IPS-NIHi11 (cell line): ENCODE measurements at places on chromosomes 16 and 17.

DNA sequence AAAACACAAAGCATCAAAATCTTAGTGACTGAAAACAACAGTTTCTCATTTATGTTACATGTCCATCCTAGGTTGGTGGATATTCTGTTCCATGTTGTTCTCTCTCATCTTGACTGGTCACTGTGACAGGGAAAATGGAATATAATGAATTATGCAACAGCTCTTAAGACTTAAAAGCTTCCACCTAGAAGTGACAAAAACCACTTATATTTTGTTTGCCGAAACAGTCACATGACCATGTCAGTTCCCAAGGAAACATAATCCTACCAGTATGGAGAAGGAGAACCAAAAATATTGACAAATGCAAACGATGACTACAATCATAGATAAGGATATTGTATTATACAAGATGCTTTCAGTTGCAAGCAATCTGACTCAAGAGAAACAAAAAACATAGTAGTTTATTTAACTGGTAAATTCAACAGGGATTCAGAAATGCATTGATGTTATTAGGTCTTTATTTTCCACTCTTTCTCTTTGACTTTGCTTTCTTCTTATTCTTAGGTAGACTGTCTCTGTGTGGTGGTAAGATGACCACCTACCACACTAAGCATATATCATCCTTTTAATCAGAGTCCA, 103.8 kb downstream of the SSH2 start:
- DNase-seq: no peak

DNA sequence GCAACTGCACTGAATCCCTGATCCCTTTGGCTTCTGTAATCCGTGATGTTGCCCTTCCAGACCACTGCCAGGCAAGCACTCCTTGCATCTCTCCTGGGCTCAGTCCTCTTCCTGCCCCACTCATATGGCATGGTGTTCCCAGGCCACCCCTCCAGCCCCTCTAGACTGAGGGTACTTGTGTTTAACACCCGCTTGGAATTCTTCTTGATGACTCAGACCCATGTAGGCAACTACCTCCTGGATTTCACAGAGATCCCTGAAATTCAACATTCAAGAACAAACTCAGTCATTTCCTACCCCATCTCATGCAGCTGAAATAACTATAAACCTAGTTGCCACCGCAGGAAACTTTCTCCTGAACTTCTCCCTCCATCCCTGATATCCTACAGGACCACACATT, 541.9 kb upstream of the CDH11 start:
- DNase-seq: no peak

DNA sequence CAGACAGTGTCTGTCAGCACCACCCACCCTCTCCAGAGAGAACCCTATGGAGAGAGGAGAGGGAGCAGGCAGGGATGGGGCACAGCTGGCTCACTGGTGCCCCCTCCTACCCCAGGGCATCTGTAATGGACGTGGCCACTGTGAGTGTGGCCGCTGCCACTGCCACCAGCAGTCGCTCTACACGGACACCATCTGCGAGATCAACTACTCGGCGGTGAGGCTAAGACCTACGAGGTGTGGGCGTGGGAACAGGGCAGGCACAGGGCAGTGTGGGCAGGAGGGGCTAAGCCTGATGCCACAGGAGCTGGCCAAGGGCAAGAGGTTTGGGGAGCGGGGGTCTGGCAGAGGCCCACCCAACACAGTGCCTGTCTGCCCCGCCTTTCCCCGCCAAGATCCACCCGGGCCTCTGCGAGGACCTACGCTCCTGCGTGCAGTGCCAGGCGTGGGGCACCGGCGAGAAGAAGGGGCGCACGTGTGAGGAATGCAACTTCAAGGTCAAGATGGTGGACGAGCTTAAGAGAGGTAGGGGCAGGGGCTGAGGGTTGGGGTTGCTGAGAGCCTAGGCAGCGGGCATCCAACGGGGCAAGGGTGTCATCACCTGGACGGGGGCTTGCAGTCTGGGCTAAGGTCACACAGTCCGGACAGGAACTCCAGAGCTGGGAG, 15.0 kb downstream of the ITGB4 start:
- DNase-seq: no peak

GRCh38 chr17:22128723-22129122, 436.4 kb downstream of the KCNJ18 start:
- no peak for DNase-seq

- no peak for DNase-seq
These were observed 2.6 kb upstream of the NTN1 start for GRCh38 chr17:9018726-9019125.

DNA sequence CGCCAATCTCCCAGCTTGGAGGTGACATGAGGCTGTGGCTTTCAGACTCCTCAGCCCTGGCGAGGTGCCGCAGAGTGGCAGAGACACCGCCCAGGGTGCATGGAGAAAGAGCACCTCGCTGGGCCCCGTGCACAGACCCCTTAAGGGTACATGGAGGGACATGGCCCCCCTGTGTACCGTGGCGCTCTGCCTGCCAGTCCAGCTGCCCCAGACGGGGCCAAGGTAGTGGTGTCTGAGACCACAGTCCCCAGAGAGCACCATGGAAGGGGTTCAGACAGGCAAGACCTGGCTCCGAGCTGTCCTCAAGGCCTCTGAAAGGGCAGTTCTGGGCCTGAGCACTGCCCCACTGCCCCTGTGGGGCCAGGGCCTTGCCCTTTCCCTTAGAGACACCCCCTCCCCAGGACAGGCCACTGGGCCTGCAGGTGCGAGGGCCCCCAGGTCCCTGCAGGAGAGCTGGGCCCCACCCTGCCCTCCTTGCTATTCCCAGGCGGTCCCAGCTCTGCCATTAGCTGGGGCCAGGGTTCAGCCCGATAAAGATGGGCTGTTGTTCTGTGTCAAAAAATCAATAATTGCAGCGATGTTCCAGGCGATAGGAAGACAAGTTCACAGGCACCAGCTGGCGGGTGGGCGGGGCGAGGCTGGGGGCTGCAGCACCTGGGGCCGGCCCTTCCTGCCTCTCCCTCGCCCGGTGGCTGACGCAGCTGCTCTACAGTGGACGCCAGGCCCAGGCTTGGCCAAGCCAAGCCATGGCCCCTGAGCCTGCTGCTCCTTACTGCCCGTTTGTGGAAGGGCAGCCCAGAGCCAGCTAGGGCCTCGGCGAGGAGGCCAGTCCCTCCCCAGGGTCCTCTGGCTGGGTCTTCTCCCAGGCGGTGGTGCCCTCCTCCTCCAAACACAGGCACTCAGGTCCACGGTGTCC, 51.7 kb downstream of the ZFPM1 start:
- DNase-seq: no peak

GRCh38 chr17:77058016-77058415, 82.8 kb upstream of the SEC14L1 start:
- no peak for DNase-seq

- DNase-seq: no peak
These were observed 238.9 kb downstream of the TOX3 start for GRCh38 chr16:52308051-52308450.

- DNase-seq: no peak
These were observed 31.8 kb downstream of the NSMCE1 start for GRCh38 chr16:27236635-27237218.

DNA sequence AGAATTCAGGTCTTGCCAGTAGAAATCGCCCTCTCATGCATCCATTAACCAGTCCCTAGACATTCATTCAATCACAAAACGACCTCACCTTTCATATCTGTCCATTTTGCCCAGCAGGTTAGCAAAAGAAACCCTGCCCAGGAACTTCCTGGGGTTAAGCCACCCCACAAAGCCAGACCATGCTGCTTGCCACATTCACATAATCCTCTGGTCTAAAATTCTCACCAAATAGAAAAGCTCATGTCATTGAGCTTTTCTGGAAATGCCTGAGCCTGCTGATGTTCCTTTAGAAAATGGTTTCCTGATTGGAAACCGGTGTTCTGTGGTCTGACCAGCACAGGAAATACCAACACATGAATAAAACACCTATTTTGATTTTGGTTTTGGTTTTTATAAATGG, 21.6 kb upstream of the DYNLRB2 start:
- no peak for DNase-seq

DNA sequence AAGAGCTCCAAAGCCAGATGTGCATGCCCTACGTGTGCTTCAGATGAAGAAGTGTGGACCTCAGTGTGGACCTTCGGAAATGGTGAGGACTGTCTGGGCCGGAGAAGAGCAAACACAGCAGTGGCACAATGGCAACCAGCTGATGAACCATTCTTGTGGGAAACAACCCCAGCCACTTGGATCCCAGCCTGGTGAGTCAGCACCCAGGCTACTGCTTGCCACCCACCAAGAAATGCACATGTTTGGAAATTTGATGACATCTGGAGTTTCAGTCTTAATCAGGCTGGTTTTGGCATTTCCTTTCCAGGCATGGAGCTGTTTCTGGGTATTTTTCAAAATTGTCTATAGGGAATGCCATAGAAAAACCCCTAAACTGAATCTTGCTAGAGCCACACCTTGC, 42.7 kb downstream of the DYNLRB2 start:
- no peak for DNase-seq

GRCh38 chr16:31350275-31351005, 4.5 kb upstream of the ITGAX start:
- no peak for DNase-seq

DNA sequence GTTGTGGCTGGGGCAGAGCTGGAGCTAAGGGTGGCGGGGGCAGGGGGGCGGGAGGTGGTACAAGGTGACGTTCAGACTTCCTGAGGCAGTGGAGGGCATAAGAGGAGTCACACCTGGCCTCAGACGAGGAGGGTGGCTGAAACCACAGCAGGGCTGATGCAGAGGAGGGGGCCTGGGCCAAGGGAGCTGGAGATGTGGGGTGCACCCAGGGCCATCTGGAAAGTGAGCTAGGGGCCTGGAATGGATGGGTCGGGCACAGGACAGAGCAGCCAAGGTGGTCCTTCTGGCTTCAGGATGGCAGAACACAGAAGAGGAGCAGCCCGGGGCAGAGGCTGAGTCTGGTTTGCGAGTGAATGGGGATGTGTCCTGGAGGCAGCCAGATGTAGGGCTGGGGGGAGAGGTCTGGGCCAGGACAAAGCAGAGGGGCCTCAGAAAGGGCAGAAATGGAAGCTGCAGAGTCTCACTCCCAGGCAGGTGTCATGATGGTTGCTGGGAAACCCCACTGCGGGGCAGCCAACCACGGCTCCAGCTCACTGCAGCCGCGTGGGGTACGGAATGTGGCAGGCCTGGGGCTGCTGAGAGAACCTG, 57.6 kb downstream of the PRMT7 start:
- peak; percentile 50 for DNase-seq

DNA sequence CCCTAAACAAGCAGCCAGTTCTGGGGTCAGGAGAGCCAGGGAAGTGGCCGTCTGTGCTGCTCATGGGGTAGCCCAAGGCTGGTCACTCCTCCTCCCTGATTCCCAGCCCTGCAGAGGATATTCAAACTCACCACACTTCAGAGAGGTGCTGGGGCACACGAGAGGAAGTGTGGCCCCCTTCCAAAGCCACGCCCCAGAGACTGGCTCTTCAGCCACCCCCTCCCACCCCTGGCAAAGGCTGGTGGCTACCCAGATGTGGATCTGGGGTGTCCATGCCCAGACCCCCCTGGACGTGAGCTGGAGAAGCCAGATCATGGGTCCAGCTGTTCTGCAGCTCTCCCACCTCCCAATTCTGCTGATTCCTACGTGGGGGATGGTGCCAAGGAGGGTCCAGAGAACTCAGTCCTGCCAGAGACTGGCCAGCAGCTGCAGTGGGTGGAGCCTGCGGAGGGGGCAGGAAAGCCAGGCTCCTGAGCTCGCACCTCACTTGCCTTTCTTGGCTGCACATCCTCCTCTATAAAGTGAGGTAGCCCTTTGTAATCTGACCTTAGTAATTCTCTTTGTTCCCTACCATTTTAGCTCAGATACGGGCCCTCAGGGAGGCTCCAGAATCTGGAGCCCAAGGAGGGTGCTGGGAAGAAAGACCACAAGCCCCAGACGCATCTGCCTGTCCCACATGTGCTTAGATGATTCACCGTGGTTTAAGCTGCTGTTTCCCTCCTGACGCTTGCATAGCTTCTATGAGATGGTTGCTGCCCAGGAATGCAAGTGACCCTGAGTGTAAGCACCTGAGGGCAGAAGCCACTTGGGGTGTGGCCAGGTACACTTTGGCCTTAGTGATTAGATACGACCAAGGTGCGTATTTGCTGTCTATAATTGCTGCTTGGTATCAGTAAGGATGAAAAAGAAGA, 15.3 kb downstream of the SDK2 start:
- DNase-seq: no peak

DNA sequence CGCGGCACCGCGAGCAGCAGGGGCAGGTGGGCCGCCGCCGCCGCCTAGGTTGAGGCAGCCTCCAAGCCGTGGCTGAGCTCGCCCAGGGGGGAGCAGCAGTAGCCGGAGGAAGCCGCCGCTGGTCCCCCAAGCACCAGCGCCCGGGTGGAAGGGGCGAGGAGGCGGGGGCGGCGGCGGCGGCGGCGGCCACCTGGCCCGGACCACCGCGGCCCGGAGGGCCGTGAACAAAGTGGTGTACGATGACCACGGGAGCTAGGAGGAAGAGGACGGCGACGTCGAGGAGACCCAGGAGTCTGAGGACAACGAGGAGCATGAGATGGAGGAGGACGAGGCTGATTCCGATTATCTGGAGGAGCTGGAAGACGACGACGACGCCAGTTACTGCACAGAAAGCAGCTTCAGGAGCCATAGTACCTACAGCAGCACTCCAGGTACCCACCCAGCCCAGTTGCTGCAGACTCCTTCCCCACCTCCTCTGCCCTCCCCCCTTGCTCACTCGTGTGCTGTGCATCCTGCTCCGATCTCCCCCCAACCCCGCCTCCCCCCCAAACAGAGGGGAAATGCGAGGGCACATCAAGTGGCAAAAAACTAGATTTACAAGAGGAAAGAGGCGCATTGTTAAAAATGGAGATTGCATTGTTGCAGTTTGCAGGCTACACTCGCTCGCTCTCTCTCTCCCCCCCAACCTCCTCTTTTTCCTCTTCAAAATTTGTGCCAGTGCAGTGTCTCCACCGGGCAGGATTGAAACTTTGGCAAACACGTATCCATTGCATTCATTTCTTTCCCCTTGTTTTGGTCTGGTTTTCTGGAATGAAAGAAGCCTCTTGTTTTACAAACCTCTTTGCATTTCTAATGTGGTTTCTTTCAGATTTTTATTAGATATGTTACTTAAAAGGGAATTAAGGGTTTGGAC, 41.8 kb upstream of the AMZ2 start:
- DNase-seq: peak; percentile 59

DNA sequence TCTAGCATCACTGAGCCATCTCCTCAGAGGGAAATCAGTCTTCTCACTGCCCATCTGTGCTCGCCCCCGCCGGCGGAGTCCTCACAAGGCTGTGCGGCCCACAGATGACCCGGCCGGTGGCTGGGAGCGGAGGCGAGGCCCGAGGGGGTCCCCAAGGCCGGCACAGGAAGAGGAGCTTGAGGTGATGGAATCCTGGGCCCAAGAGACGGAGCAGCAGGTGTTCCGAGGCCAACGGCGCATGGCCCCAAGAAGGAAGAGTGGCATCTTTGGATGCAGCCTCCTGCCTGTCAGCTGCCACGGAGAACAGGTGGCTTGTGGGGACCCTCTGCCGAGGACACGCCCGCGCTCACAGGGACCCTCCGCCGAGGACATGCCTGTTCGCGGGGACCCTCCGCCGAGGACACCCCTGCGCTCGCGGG, 72.7 kb upstream of the GNG13 start:
- DNase-seq: no peak

- DNase-seq: no peak
These were observed 143.0 kb downstream of the GAS7 start for GRCh38 chr17:10055262-10055975.
